KG1 (cell line): ENCODE measurements at places on chromosomes 11 and 22.

DNA sequence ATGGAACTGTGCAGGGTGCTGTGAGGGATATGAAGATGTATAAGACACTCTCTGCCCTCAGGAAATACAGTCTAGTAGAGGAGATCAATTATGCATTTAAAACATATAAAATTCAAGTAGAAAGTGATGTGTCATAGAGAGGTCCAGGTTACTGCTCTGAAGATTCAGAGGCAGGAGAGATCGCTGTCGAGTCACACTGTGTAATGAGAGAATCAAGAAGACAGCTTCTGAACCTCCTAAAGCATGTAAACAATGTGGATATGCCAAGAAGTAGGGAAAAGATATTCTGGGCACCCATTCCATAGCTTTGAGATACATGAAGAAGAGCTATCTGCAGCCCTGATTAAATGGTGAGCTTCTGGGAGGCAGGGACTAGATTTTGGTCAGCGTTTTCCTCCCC is 16.7 kb downstream of the SSH3 start:
- DNase-seq, result no peak

- DNase-seq, result no peak
Observed at GRCh38 chr11:12249590-12250260, 127.6 kb upstream of the PARVA start.

DNA sequence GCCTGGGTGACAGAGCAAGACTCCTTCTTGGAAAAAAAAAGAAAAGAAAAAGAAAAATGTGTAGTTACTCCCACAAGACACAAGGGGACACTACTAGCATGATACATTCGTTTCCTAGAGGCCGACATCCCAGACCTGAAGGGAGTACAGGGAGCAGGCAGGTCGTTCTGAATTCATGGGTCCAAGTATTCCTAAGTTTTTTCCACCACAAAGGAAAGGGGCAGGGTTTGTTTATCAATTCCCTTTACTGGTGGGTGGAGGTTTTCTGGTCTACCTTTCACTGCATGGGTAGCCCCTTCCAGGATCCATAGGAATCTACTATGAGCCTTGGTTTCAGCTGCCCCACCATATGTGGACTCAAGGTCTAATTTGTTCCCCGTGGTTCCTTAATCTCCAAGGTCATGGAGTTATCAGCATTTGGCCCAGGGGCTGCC is 11.8 kb downstream of the TIGD3 start:
- DNase-seq, result peak; percentile 42

DNA sequence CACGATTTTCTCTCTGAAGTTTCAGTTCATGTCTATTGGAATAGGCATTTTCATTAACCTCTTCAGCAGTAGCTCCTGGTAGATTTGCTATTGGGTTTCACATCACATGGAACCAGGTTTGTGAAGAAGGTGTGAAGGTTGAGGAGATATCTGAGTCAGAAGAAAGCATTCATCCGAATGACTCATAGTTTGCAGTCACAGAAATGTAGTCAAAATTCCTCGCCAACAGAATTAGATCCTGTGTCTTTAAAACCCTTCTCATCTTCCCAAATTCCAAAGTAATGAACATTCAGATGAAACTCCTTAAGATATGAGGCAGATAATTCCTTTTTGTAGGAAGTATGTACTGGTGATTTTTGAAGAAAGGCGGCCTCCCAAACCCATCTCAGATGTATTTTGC is 125.0 kb upstream of the LARGE1 start:
- no peak for DNase-seq

DNA sequence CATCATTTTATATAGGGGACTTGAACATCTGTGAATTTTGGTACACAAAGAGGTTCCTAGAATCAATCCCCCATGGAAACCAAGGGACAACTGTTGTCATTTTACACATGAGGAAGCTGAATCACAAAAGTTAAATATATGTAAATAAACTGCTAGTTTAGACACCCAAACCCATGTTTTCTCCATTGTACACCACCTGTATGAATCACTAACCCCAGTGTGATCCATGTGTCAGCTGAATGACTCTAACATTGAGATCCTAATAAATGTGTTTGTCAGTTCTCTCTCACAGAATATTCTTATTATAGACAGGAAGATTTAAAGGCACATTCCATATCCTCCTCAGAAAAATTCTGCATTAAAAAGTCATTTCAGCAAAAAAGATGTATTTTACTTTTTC is 83.3 kb downstream of the ATG16L2 start:
- no peak for DNase-seq

DNA sequence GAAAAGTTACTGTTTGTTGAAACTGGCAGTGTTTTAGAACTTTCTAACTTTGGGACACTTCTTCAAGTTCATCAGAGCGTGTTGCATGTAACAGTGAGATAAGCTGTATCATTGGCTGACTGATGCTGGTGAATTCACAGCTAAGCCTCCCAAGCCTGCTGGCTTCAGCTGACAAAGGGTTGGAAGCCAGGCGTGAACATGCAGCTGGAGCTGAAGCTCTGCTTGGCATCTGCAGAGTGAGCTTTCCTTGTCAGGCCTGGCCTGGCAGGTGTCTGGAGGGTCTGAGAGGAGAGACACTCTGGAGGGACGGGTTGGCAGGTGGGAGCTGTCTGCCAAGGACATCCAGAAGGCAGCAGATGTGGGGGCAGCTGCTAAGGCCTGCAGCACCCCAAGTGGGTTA is 1.5 kb downstream of the AMPD3 start:
- DNase-seq, result no peak

DNA sequence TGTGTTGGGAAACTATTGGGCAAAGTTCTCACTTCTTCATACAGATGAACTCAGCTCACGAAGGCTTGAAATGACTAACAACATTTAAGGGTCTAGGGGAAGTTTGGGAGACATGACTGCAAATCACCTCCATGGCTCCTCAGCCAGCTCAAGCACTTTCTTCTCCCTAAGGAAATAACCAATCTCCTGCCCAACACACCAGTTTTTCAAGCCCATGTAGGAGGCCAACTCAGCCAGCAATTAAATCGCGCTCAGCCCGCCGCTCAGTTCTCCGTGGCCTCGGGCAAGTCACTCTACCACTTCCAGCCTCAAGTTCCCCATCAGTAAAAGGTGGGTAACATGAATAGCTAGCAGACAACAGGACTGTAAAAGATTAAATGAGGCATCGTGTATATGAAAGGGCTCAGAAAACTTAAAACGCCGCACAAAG is 796 bp downstream of the POLDIP3 start:
- peak; percentile 43 for DNase-seq

DNA sequence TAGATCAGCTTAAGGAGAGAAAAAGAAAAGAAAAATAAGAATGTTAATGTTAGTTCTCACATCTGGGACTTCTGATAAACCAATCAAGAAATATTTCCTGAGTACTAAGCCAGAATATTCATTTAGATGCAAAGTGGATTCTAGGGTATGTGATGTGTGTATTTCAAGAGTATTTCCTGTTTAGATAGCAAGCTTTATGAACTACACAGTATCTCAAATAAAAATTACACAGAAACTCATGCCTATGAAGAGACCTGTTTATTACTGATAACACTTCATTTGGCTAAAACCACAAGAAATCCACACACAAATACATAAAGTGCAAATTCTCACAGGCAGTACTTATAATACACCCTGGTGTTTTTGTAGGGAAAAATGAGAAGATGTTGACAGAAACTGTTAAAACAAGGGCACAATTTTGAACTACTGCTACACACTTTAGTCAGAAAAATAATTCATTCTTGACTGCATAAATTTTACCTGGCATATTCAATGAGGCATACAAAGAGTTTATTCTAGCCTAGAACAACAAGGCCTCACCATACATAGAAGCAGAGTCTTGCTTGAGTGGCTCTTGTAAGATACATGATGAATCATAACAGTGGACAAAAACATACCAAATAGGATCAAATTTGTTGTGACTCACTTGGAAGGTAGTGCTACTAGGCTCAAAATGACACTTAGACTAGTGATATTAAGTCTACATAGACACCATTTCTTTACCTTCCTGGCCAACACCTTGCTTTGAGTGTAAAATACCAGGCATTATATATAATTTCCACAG is 18.8 kb upstream of the P4HA3 start:
- no peak for DNase-seq
